ENCODE measurements at places on chromosomes 3 and 15.

GRCh38 chr3:143839980-143840379 lies 8.3 kb downstream of the SLC9A9 start:
- DNase-seq = no peak

DNA sequence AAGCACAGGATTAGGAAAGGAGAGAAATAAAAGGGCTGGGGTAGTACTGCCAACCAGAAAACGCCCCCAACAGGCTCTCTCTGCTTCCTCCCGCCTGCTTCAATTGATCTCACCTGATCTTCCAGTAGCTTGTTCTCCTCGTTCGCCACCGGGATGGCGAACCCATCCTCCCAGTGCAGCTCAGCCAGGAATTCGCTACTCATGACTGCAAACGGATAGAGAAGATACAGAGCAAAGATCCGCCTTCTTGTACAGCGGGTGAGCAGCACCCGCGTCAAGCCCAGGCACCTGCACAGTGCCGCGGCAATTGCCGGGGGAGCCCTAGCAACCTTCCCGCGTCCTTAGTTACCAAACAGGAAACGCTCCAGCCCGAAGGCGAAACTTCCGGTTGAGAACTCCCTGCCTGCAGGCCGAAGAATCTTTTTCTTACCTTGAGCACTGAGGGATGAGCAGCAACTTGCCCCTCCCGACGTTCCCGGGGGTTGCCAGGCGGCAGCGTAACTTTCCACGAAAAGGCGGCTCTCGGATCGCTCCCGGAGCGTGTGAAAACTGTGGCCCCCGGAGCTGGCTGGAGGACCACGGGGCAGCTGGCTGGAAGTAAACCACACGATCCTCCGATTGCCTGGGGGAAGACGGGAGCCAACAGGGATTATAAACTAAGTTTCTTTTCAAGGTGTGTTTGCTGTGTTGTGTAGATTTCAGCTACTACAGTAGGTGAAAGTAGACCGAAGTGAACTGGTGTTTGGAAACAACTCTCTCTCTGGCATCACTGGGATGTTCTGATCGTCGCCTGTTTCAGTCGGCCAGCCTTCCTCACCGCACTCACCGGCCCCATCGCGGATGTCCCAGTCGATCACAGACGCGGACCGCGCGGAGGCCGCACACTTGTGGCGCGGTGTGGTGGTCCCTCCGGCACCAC lies at the start of gene CCDC39:
TSS of gene CCDC39 (minus strand) at position 312 of the 919 bp plus-strand sequence. CDS start at position 203, 109 bp downstream.
- DNase-seq = peak; percentile 46

GRCh38 chr15:64443747-64444621 lies 16.4 kb upstream of the ZNF609 start:
- no peak for DNase-seq

DNA sequence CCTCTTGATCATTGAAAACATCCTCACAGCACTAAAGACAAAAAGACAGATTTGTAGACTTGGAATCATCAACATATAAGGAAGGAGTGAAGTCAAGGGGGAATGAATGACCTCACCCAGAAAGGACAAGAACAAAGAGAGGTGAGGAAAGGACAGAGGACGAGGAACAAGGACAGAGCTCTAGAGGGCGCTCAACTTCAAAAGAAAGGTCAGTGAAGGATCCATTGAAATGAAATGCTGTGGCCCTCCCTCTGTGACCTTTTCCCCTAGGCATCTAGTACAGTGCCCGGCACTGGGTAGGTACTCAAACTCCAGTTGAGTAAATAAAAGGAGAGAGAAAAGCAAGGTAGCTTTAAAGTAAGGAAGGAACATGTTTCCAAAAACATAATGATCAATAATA lies 2.6 kb downstream of the ATP8B4 start:
- DNase-seq = no peak

DNA sequence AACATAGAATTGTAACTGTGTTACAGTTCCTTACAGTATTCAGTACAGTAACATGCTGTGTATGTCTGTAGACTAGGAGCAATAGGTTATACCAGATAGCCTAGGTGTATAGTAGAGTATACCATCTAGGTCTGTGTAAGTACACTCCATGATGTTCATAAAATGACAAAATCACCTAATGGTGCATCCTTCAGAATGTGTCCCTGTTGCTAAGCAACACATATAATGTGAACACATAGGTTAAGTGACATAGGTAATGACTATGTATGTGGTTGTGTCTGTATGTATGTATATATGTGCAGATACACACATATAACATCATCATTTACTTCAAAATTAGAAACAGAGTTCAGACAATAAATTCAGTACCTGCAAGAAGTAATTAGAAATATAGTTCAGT lies 146.8 kb upstream of the GAP43 start:
- no peak for DNase-seq

- DNase-seq = no peak
These were observed 53.5 kb upstream of the KPNA4 start for GRCh38 chr3:160618878-160619277.

DNA sequence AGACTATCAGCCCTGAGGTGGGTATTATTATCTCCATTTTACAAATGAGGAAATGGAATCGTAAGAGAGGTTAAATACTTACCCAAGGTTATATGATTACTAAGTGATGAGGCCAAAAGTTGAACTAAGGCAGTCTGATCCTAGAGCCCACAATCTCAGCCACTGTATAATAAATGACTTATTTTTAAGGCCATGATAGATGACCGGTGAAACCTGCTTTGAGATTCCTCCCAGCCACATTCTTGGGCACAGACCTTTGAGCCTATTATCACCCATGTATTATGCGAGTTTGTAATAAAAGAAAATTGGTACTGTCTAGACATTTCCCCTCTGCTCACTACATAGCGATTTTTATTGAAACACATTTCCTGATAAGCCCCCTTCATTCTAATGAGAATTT lies 37.4 kb downstream of the POLQ start:
- DNase-seq = no peak

Measured in activated gamma-delta T cell treated with Interleukin-2 at 50 U/mL for 16 hours (primary cell).